ENCODE measurements at places on chromosomes 2 and 18.

GRCh38 chr2:182321096-182321495 lies 105.7 kb downstream of the PDE1A start:
- H3K36me3 ChIP-seq, result peaks cover 3% of the 10 kb centered on the region
- H3K4me1 ChIP-seq, result peaks cover 8% of the 10 kb centered on the region

GRCh38 chr18:62586781-62587487 lies 64.1 kb downstream of the ZCCHC2 start:
- H3K4me1 ChIP-seq, result peaks cover 18% of the 10 kb centered on the region
- no peaks in the 10 kb centered on the region for H3K27me3 ChIP-seq
- H3K4me3 ChIP-seq, result no peak overlapping the region
- DNase-seq, result no peak
- H3K36me3 ChIP-seq, result peaks cover 2% of the 10 kb centered on the region

DNA sequence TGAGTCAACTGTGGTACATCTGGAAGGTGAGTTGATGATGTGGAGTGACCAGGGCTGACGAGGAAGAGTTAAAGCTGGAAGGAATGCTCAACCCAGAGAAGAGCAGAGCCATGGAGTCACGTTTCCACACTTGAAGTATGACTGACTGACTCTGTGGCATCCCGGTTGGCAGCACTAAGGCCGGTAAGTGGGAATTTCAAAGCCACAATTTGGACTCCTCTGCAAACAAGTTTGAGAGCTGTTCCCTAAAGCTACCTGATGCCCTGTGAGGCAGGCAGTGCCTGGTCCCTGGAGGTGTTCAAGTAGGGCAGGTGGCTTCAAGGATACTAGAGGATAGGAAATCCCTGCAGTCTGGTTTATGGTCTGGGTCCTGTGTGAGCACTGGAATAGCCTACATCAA lies 69.3 kb upstream of the ITGB6 start:
- no peaks in the 10 kb centered on the region for H3K36me3 ChIP-seq
- no peaks in the 10 kb centered on the region for H3K27me3 ChIP-seq
- H3K4me1 ChIP-seq, result peaks cover 22% of the 10 kb centered on the region
- H3K4me3 ChIP-seq, result peak overlapping the region; percentile 88
- no peak for DNase-seq
- peak overlapping the region; percentile 38 for H3K27ac ChIP-seq

DNA sequence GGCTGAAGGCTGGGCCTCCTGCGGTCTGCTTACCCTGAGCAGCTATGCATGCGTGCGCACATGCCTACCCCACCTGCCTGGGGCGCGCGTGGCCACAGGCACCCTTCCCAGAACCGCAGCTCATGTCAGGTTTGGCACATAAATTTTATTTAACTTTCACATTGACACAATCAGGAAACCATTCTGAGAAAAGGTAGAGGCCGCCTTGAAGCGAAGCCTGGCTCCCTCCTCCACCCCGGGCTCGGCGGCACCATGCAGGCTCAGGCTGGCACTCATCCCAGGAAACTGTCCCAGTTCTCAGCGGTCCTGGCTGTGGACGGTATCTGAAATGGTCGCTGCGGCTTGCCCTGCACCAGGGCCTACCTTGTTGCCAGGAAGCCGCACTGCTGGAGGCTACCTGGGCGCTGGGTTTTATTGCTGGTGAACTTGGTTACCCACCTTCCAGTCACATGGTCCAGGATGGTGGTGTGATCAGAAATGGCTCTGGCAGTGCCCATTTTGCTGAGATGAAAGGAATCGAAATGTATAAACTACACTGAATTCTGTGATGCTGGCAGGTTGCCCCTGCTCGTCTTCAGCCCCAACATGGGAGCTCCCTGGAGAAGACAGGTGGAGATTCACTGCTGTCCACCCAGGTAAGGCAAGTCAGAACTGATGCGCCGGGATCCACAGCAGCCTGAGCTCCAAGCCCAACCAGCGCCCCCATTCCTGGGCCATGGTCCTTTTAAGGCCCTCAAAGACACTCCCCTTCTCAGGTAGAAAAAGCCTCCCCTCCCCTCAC lies 25.5 kb downstream of the CHST10 start:
- no peak for DNase-seq
- H3K4me1 ChIP-seq, result no peaks in the 10 kb centered on the region
- no peak overlapping the region for H3K4me3 ChIP-seq
- H3K27me3 ChIP-seq, result no peaks in the 10 kb centered on the region

- peaks cover 38% of the 10 kb centered on the region for H3K4me1 ChIP-seq
- no peak for DNase-seq
- H3K27me3 ChIP-seq, result no peaks in the 10 kb centered on the region
- peak overlapping the region; percentile 32 for H3K27ac ChIP-seq
Measured at GRCh38 chr2:171432969-171433762, 624 bp downstream of the METTL8 start.

DNA sequence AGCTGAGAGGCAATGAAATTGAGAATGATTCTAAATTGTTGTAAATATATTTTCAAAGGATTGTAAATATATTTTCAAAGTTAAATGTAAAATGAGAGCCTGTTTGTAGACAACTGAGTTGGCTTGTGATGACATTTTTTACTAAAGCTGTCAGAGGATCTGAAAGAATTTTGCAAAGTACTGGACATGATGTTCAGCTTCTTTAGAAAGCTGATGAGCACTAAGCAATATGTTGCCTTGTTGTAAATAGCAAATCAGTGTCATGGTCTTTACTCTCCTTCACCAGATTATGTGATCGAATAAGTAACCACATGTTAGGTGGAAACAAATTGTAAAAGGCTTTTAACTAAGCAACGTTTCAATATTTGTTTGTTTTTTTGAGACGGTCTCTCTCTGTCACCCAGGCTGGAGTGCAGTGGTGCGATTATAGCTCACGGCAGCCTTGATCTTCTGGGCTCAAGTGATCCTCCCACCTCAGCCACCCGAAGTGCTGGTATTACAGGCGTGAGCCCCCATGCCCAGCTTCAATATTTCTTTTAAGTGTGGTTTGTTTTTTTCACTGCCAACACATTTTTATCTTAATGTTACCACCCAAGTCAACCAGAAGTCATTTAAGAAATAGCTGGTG lies 44.0 kb downstream of the E2F6 start:
- peaks cover 2% of the 10 kb centered on the region for H3K36me3 ChIP-seq
- H3K4me1 ChIP-seq, result no peaks in the 10 kb centered on the region
- no peak for DNase-seq
- no peaks in the 10 kb centered on the region for H3K27me3 ChIP-seq
- no peak overlapping the region for H3K27ac ChIP-seq
- no peak overlapping the region for H3K4me3 ChIP-seq

DNA sequence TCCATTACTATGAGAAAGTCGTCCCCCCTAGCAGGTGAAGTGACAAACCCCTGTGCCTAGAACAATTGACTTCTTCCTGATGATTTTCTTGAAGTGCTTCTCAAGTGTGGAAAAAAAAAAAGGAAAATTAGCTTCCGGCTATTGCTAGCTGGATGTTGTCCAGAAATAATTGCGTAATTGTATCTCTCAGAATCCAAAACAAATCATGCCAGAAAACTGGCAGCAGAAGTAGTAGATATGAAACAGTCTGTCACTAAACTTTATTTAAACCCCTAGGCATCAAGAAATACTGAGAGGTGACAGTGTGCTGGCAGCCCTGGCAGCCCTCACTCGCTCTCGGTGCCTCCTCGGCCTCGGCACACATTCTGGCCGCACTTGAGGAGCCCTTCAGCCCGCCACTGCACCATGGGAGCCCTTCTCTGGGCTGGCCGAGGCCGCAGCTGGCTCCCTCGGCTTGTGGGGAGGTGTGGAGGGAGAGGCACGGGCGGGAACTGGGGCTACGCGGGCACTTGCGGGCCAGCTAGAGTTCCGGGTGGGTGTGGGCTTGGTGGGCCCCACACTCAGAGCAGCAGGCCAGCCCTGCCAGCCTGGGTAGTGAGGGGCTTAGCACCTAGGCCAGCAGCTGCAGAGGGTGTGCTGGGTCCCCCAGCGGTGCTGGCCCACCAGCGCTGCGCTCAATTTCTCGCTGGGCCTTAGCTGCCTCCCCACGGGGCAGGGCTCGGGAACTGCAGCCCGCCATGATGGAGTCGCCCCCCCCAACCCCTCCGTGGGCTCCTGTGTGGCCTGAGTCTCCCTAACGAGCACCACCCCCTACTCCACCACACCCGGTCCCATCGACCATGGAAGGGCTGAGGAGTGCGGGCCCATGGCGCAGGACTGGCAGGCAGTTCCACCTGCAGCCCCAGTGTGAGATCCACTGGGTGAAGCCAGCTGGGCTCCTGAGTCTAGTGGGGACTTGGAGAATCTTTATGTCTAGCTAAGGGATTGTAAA lies 80.5 kb upstream of the ABCA12 start:
- no peak for DNase-seq
- H3K27me3 ChIP-seq, result no peaks in the 10 kb centered on the region
- H3K36me3 ChIP-seq, result peaks cover 3% of the 10 kb centered on the region
- no peaks in the 10 kb centered on the region for H3K4me1 ChIP-seq

- H3K36me3 ChIP-seq, result no peaks in the 10 kb centered on the region
- no peaks in the 10 kb centered on the region for H3K4me1 ChIP-seq
- H3K4me3 ChIP-seq, result no peak overlapping the region
- H3K27ac ChIP-seq, result no peak overlapping the region
- peaks cover 5% of the 10 kb centered on the region for H3K27me3 ChIP-seq
Measured at GRCh38 chr2:26298638-26299393, 47.1 kb upstream of the SELENOI start.

DNA sequence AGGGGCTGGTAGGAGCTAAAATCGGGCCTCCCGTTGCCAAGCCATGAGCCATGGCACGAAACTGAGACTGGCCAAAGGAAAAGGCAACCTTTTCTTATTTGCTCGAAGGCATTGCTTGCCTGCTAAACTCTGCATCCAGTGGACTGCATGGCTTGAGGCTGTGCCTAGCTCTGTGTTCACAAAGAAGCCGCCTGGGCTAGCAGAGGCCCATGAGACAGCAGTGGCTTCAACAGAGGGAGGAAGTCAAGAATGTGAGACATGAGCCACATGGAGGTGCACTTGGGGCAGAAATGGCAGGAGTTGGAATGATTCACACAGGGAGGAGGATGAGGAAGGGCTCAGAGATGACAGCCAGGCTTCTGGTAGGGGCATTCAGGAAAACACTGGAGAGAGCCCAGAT lies 33.5 kb downstream of the TPRKB start:
- peaks cover 8% of the 10 kb centered on the region for H3K4me1 ChIP-seq
- H3K4me3 ChIP-seq, result no peak overlapping the region
- no peak for DNase-seq
- peaks cover 5% of the 10 kb centered on the region for H3K27me3 ChIP-seq

GRCh38 chr2:216922175-216922780 lies 62.4 kb upstream of the TNP1 start:
- H3K36me3 ChIP-seq, result no peaks in the 10 kb centered on the region
- no peak for DNase-seq
- no peaks in the 10 kb centered on the region for H3K27me3 ChIP-seq
- H3K4me3 ChIP-seq, result no peak overlapping the region

GRCh38 chr2:105795575-105795934 lies 50.8 kb downstream of the NCK2 start:
- H3K36me3 ChIP-seq, result peaks cover 4% of the 10 kb centered on the region
- H3K4me1 ChIP-seq, result peaks cover 63% of the 10 kb centered on the region

GRCh38 chr18:69035756-69036155 lies 237.9 kb downstream of the CCDC102B start:
- no peak for DNase-seq
- no peaks in the 10 kb centered on the region for H3K4me1 ChIP-seq
- H3K27ac ChIP-seq, result no peak overlapping the region
- no peaks in the 10 kb centered on the region for H3K36me3 ChIP-seq
- H3K4me3 ChIP-seq, result no peak overlapping the region
- no peaks in the 10 kb centered on the region for H3K27me3 ChIP-seq
